ENCODE measurements at places on chromosomes 16 and 17.

GRCh38 chr17:64356304-64356686 lies 34.4 kb downstream of the PECAM1 start:
- no peak for DNase-seq

GRCh38 chr17:49277638-49278037 lies 47.1 kb upstream of the PHOSPHO1 start:
- no peak for DNase-seq

DNA sequence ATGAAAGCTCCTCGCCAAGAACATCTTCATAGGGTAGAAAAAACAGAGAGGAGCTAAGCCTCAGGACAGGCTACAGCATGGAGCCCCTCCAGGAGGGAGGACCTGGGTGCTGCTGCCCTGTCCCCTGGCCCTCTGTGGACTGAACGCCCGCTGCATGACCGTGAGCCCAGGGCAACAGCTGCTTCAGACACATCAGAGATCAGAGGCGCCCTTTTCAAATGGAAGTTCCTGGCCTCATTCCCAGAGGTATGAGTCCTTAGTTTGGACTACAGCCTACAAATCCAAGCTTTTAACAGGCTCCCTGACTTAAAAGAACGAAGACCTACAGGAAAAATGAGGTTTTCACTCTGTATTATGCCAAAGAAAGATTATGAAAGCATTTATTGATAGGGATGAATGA lies 48.5 kb downstream of the ZNF18 start:
- no peak for DNase-seq

GRCh38 chr16:68506331-68507053 lies 32.6 kb upstream of the ZFP90 start:
- DNase-seq = no peak

DNA sequence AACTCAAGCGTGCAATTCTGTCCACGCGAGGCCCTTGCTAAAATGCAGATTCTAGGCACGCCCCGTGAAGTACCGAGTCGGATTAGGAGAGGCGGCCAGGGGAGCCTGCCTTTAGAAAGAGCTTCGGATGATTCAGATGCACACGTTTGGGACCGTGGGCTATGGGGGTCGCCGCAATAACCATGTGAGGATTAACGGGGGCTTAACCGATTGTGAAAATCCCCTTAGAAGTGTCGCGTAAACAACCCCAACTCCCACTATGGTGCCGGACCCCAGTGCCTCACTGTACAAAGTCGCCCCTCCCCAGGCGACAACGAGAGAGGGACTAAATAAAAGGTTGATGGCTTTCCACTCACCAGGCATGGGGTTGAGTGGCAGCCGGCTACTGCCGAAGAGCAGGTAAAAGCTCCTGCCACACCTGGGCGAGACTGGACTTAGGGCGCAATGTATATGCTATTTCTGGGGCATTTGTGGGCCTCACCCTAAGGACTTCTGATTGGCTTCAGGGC lies 635 bp upstream of the SP2 start:
- DNase-seq = no peak

DNA sequence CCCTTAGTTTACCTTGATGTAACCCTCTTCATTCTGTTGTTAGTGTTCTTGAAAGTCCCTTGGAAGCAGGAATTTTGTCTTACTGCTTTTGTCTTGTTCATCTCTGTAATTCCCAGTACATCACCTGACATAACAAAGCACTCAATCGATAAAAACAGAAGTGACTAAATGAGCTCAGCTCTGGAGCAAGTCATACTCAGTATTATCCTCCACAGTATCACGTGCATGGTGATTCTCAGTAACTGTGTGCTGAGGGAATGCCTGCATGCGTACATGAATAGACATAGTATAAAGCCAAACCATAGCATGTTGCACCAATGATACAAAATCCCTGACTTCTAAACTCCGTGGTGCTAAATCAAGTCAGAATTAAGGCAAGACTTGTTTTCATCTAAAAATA lies 7.2 kb downstream of the KRT38 start:
- no peak for DNase-seq

- no peak for DNase-seq
These were observed 24.8 kb downstream of the TMC7 start for GRCh38 chr16:19008245-19009169.

- DNase-seq = no peak
These were observed 6.8 kb downstream of the ACD start for GRCh38 chr16:67653128-67653788.

GRCh38 chr17:43027091-43028032 lies 2.3 kb downstream of the RND2 start:
- no peak for DNase-seq

DNA sequence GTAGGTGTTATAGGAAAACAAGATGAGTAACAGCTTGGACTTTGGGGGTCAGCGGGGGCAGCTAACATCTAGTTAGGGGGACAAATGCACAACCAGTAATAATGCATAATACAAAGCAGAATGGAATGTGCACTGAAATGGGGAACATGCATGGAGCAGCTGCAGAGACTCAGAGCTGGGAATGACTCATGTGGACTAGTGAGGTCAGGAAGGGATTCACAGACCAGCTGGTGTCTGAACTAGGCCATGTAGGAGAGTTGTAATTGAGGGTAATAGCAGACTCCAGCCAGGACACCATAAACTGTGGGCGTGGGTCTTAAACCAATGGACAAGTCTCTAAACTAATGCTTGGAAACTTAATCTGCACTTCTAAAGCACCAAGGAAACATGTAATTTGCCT lies 176.8 kb upstream of the ASIC2 start:
- no peak for DNase-seq

DNA sequence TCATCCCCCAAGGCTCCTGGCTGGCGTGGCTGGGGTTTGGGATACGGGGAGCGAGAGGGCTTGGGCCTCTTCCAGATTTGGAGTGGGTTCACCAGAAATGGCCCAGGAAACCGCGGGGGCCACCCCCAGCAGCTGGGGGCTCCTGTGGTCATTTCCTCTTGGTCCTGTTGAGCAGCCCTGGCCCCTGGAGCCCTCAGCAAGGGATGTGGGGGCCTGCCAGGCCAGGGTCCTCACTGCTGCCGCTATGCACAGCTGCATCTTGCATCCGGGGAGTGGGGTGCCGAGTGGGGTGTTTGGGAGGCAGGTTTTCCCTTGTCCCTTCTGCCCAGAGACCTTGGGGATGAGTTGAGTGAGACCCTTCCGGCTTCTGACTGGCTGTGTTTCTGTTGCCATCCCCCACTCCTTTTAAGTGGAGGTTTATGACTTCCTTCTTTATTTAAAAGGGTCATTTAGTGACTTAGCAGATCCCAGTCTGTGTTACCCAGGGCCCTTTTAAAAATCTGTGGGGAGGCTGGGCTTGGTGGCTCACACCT lies 319.8 kb downstream of the SEC14L1 start:
- no peak for DNase-seq

DNA sequence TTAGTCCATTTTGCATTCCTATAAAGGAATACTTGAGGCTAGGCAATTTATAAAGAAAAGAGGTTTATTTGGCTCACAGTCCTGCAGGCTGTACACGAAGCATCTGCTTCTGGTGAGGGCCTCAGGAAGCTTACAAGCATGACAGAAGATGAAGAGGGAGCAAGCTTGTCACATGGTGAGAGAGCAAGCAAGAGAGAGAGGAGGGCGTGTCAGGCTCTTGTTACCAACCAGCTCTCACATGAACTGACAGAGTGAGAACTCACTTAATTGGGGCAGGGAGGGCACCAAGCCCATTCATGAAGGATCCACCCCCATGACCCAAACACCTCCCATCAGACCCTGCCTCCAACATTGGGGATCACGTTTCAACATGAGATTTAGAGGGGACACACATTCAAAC lies 1.6 kb downstream of the CHCT1 start:
- DNase-seq = no peak

DNA sequence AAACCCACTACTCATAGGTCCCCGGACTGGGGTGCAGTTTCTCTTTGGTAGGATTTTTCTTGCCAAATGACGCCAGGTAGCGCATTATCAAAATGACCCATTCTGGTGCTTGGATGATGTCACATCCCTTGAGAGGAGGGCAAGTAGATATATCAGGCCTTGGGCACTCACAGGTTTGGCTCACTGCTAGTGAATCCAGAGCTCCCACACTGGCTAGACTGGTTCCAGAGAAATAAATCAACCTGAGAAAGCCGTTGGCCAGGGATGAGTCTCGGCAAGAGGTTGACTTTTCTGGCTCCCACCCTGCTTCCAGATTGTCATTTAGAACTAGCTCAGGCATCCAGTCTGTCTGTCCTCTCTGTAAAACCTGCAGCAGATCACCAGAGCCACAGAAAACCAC lies 188.4 kb upstream of the MAF start:
- DNase-seq = no peak

- no peak for DNase-seq
These were observed 3.0 kb upstream of the PRSS22 start for GRCh38 chr16:2860826-2861567.

DNA sequence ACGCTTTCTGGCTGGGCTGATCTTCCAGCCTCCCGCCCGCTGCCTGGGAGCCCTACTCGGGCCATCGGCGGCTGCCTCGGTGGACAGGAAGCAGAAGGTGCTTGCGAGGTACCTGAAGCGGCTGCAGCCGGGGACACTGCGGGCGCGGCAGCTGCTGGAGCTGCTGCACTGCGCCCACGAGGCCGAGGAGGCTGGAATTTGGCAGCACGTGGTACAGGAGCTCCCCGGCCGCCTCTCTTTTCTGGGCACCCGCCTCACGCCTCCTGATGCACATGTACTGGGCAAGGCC lies 30.7 kb downstream of the CIITA start:
- no peak for DNase-seq

DNA sequence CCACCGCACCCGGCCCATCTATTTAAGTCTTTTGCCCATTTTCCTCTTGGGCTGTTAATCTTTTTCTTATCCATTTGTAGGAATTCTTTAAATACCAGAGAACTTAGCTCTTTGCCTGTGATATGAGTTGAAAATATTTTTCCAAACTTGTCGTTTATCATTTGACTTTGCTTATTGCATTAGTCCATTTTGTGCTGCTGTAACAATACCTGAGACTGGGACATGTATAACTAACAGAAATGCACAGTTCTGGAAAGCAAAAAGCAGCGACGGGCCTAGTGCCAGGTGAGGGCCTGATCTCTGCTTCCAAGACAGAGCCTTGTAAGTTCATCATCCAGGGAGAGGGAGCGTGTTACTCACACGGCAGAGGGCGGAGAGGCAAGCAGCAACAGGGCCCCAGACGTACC lies 25.6 kb upstream of the BHLHA9 start:
- no peak for DNase-seq

DNA sequence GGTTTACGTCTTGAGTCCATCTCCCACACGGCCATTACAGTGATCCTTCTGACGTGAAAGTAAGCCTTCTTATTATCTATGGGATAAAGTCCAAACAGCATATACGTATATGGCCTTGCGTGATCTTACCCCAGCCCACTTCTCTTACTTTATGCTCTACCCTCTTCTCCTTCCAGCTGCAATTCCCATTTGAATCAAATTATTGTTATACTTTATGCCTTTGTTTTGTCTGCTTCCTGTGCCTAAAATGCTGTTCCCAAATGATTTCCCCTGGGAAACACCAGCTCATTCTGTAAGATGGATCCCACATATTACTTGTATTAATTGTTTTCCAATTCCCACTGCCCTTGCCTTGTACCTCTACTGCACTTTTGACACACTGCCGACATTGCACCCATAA lies 11.2 kb downstream of the UQCRC2 start:
- DNase-seq = no peak

- no peak for DNase-seq
These were observed 96.9 kb downstream of the ZNF778 start for GRCh38 chr16:89314357-89314756.

GRCh38 chr16:401468-402348 lies at the start of gene DECR2:
TSS of gene DECR2 (plus strand) at chr16:401885. CDS start at chr16:401964, 79 bp downstream.
- DNase-seq = peak; percentile 99

DNA sequence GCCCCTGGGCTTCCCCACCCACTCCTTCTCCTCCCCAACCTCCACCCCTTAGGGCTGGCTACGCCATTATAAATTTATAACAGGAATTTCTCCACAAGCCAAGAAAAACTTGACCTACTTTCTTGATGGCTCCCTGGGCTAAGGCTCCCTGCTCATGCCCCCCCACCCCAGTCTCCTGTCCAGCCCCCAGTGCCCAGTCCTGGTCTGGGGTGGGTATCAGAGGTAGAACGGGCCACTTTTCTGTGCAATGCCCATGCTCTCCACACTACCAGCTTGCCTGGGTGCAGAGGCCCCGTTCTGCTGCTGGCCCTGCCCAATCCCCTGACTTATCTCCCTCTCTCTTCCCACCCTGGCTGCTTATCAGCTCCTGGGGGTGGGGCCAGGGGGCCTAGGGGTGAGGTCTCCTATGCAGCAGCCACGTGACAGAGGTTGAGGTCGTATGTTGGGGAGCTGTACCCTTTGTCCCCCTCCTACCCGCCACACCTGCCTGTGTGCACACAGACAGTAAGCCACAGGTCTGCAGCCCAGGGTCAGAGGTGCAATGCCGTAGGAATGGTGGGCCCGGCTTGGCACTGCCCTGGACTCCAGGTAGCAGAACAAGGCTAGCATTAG lies 10.1 kb downstream of the THRA start:
- no peak for DNase-seq

- no peak for DNase-seq
These were observed 13.9 kb downstream of the DNAAF1 start for GRCh38 chr16:84159007-84159406.

- DNase-seq = no peak
These were observed 2.7 kb downstream of the PLEKHH3 start for GRCh38 chr17:42673885-42674754.

DNA sequence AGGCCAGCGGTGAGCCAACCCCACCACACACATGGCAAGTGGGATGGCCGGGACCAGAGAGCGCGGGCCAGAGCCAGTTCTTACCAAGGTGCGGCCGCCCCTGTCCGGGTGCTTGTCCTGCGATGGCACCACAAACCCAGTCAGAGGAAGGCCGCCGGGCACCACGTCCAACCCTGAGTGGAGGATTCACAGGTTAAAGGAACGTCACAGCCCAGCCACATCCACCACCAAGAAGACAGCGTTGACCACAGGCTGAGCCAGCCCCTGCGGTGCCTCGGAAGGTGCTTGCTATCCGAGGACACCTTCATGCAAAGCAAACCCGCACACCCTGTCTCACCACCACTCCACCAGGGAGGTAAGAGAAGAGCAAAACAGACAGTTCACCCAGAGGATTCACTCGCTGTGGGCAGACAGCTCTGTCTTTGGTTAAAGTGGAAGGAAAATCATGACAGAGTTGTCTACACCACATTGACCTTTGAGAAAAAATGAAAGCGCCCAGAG lies 15.8 kb downstream of the SLX4 start:
- DNase-seq = no peak

DNA sequence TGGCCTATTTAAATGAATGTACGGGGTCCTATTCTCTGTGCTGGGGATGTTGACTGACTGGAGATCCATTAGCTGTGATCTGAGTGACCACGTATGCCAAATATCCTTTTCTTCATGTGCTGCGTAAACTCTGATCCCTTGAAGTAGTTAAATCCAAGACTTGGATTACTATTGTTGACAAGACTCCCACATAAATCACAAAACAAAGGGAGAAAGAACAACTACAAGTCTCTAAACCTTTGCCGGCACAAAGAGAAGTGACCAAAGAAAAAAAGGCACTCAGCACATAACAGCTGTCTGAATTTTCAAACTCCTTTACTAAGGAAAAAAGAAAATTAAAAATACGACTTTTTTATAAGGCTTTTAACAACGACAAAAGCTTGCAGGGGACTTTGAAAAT lies 559.9 kb upstream of the CDH8 start:
- no peak for DNase-seq
